ENCODE measurements at places on chromosomes 6 and 20.

GRCh38 chr6:52390361-52390727 is 28.4 kb downstream of the PAQR8 start:
- DNase-seq = peak; percentile 38

DNA sequence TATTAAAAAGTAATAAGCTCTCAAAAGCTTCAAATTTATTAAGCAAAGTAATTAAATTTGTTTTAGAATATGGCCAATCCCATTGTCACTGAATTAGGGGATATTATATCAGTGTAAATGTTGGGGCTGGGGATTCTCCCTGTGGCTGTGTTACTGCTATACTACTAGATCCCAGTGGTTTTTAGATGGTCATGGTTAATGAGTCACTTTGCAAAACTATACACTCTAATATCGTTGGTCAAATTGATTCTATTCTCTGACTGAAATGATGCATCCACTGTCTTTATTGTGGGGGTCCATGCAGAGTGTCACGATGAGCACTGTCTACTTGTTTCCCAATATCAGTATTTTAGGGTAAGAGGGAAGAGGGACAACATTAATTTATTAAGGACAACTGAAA is 336.9 kb upstream of the PREP start:
- no peak for DNase-seq

- DNase-seq = no peak
Measured at GRCh38 chr20:3189561-3190131, 14.8 kb downstream of the DDRGK1 start.

GRCh38 chr6:108737594-108738546 is 110.4 kb upstream of the ARMC2 start:
- DNase-seq = no peak

DNA sequence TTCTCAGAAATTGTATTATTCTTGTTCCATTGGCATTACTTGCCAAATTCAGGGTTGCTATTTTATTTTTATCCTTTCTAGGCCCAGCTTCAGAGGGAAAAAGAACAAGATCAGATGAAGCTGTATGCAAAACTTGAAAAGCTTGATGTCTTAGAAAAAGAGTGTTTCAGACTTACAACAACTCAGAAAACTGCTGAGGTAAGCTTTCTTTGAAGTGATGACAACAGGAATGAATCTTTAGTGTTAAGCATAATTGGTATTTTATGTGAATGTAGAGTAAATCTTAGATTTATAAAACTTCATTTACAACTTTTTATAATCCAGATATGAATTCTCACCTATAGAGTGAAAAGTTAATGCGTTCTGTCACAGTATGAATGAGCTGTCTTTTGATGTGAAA is 58.4 kb downstream of the CEP57L1 start:
- no peak for DNase-seq

DNA sequence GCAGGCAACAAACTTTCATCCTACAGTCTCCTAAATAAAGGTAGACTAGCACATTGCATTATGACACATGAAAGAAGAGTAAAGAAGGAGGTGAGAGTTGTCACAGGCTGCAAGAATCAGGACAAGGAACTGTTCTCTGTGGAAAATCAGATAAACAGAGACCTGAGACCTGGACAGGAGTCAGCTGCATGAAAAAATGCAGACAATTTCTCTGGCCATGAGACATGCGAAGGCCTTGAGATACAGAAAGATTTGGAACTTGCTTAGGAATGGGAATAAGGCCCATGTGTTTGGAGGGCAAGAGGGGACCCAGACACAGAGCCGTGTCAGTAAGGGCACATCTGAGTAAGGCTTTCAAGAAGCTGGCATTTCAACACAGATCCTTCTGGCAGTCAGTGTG is 674.6 kb upstream of the AGPAT4 start:
- no peak for DNase-seq

GRCh38 chr6:138972226-138972665 is 15.8 kb downstream of the REPS1 start:
- no peak for DNase-seq

GRCh38 chr20:10404023-10404628 is 29.9 kb downstream of the MKKS start:
- no peak for DNase-seq
